ENCODE measurements at places on chromosomes 6 and 20.

DNA sequence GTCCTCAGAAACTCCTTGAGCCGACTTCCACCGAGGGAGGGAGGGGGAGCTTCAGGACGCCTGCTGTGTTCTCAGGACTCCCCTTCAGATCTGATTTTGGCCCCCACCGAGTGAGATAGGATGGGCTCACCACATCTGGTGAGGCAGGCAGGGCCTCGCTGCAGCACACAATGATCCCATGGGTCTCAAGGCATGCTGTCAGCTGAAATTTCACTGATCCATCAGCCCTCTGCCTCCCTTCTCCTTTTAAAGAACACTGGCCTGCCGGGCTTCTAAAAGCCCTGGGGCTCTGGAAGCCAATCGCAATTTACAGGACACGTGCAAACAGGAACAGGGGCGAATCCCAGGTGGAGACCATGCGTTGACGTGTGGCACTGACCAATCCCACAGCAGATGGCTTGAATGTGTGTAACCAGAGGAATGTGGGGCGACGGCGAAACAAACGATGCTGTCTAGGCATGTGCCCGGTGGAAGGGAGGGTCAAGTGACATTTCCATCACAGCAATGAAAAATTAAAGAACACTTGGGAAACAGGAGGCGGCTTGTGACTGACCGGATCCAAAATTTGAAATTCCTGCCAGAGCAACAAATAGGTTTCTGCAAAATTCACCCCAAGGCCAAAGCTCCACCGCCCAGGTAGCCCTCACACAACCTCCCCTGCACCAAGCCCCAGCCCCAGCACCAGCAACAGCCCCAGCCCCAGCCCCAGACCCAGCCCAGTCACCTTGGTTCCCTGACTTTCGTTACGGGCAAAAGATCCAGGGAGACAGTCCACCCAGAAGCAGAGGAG lies 167.1 kb upstream of the ZNF337 start:
- DNase-seq: no peak

DNA sequence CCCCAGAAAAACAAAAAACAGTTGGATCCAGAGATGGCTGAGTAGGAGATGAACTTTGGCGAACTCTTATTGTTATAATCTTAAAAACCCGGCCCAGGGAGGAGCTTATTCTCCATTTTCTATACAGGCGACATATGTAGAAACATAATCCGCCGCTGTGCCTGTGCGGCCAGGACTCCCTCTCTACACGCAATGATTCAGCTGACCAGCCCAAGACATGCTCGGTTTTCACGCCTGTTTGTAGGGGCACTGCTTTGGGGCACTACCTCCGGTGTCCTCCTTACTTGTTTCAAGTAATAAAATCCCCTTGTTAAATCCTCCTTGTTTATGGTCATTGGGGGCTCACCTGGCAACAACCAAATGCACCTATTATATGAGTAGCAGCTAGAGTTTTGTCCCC lies 89.9 kb downstream of the SEL1L2 start:
- DNase-seq: no peak

- DNase-seq: peak; percentile 53
These were observed 96.7 kb downstream of the L3MBTL3 start for GRCh38 chr6:130115036-130115435.

DNA sequence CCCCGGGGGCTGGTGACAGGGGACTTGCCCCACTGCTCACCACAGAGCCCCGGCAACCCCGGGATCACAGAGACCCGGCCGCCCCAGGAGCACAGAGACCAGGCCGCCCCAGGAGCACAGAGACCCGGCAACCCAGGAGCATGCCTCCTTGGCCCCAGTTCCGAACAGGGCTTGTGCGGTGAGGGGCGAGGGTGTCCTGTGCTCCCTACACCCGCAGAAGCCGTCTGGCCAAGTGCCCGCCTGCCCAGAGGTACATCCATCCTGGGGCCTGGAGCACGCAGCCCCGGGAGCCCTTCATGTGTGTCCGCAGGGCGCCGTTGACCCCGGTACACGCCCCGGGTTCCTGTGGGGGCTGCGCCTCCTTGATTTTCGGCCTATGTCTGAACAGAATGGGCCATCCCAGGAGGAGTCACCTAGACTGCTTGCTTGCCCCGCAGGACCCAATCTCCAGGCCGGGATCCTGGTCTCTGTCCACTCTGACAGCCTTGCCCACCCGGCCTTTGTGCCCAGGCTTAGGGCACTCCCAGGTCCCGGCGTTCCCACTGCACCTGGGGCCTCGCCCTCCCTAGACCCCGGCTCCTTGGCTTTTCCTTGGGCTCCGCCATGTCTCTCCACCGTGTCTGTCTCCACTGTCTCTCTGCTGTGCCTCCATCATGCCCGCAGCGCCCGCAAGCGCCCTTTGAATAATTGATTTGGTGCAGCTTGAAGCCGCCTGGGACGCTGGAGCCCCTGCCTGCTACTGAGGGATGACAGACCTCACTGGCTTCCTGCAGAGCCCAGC lies 219.8 kb downstream of the ERMARD start:
- DNase-seq: no peak

GRCh38 chr6:33390767-33391277 lies 801 bp upstream of the KIFC1 start:
- DNase-seq: no peak

GRCh38 chr6:158009114-158009891 lies 27.6 kb downstream of the SYNJ2 start:
- DNase-seq: no peak

- no peak for DNase-seq
These were observed 55.0 kb upstream of the VSX1 start for GRCh38 chr20:25136643-25137559.

DNA sequence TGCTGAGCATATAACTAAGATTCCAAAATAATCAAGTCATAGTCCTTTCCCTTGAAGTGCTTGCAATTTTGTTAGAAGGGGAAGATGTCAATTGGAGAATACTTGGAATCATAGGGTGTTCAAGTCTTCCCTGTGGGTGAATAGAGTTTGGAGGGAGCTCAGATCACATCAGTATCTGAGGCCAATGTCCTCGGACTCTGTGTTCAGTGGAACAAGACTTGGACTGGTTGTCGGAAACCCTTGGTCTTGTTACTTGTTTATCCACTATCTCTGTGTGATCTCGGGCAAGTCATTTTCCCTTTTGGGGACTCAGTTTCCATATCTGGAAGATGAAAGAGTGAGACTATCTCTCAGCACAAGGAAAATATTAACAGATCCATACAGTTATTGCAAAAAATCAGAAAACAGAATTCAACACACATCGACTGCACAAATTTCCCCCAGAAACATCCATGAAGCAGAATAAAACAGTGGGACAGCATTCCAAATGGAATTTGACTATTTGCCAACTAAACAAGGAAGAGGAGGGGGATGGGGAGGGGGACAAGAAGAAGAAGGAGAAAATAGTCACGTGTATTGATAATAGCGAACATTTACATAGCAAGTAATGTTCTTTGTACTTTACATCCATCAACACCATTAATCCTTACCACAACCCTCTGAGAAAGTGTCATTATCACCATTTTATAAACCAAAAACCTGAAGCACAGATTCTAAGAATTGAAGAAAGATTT lies 3.9 kb upstream of the EDEM2 start:
- DNase-seq: no peak

- DNase-seq: no peak
These were observed 10.5 kb downstream of the GNAS-AS1 start for GRCh38 chr20:58839991-58840747.

GRCh38 chr20:58026361-58026760 lies 202.1 kb downstream of the ANKRD60 start:
- no peak for DNase-seq

GRCh38 chr6:133503336-133503729 lies 262.2 kb downstream of the EYA4 start:
- DNase-seq: no peak

GRCh38 chr6:107603006-107603370 lies 113.1 kb downstream of the SOBP start:
- DNase-seq: no peak

DNA sequence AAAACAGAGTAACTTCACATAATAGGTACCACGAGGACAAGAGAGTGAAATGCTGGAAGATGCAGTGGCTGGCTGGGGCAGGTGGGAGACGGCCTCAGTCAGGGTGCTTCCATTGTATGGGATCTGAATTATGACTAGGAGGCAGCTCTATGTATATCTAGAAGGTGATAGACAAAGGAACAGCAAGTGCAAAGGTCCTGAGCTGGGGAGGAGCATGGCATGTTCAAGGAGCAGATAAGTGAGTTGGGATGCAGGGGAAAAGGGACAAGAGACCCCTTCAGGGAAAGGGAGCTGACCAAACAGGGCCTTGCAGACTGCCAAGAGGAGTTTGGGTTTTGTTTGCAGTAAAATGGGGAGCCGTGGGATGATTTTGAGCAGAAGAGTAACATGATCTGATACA lies 8.3 kb upstream of the SLC9A8 start:
- no peak for DNase-seq

GRCh38 chr6:34154668-34155447 lies 9.0 kb upstream of the GRM4 start:
- DNase-seq: peak; percentile 93

- no peak for DNase-seq
These were observed 21.2 kb upstream of the KCNK5 start for GRCh38 chr6:39250507-39250906.

GRCh38 chr6:15901141-15902115 lies 227.5 kb upstream of the MYLIP start:
- peak; percentile 75 for DNase-seq

DNA sequence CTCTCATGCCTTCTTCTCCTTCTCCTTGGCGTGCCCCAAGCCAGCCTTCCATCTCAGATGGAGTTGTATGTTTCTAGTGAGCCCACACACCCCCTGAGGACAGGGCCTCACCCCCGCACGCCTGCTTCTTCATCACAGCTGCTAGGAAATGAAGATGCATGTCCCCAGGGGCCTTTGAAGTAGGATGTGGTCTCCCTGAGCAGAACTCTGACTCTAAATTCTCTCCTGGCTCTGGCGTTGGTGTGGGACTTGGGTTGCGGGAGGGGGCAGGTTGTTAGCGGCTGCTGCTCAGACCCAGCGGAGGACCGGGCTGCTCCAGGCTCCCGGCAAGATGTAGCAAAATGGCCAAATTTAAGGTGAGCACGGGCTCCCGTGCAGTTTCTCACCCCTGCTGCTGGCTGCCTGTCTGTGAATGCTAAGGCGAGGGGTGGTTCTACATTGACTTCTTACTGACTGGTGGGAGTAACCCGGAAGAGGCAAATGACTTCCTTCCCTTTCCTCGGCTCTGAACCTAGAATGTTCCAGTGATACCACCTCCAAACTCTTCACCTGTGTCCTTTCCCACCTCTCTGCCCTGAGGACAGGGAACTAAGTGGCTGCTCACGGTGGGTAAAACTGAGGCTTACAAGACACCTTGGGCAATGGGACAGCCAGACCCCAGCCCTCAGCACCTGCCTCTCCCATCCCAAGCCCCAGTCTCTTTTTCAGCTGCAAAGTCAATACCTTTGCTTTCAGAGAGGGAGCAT lies 8.8 kb downstream of the SYNJ2 start:
- no peak for DNase-seq

DNA sequence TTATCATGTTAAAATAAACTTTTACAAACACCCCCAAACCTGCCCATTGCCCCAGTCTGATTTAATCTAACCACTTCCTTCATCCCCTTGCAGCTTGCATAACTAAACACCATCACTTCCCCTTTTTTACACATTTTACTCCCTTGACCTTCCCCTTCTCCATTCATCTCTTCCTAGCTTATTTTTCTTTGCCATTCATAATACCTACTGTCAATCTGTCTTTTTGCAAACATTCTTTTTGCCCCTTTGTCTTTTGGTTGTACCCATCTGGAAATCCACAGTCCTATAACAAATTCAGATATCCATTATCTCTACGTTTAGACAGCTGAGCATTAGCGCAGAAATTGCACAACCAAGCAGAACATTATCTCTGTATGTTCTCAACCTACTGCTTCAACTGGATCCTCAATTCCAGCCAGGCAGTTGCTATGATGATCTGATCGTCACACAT lies 51.2 kb downstream of the C6orf52 start:
- DNase-seq: no peak

GRCh38 chr6:114421199-114421598 lies 78.4 kb upstream of the HS3ST5 start:
- DNase-seq: no peak

DNA sequence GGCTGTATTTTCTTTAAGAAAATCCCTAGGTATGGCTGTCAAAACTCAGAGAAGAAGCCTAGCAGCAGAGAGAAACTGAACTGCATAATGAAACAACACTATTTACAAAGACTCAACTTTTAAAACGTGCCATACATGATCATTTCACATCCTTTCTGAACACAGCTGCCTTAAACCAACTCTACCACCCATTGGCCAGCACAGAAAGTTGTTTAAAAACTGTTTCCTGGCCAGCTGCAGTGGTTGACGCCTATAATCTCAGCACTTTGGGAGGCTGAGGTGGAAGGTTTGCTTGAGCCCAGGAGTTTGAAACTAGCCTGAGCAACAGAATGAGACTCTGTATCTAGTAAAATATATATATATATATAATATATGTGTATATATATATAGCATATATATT lies 336.4 kb upstream of the SOX4 start:
- no peak for DNase-seq

GRCh38 chr6:106648651-106649308 lies 19.4 kb downstream of the QRSL1 start:
- no peak for DNase-seq

GRCh38 chr6:168017629-168018028 lies 20.2 kb downstream of the KIF25 start:
- no peak for DNase-seq

GRCh38 chr20:49889935-49890333 lies 25.4 kb downstream of the SPATA2 start:
- no peak for DNase-seq

DNA sequence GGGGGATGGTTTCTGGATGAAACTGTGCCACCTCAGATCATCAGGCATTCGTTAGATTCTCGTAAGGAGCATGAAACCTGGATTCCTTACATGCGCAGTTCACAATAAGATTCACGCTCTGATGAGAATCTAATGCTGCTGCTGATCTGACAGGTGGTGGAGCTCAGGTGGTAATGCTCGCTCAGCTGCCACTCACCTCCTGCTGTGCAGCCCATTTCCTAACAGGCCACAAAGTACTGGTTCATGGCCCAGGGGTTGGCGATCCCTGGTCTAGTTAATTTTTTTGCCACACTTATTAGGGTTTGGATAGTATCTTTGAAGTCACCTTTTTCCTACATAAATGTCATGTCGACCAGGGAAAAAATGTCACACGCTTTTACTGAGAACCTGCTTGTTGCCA lies 96.8 kb upstream of the MLIP start:
- DNase-seq: no peak

GRCh38 chr6:82178759-82179112 lies 68.8 kb downstream of the IBTK start:
- no peak for DNase-seq

- DNase-seq: no peak
These were observed 351.9 kb downstream of the FOXA2 start for GRCh38 chr20:22232473-22232872.

GRCh38 chr20:48957053-48957481 lies 35.6 kb downstream of the ARFGEF2 start:
- no peak for DNase-seq

DNA sequence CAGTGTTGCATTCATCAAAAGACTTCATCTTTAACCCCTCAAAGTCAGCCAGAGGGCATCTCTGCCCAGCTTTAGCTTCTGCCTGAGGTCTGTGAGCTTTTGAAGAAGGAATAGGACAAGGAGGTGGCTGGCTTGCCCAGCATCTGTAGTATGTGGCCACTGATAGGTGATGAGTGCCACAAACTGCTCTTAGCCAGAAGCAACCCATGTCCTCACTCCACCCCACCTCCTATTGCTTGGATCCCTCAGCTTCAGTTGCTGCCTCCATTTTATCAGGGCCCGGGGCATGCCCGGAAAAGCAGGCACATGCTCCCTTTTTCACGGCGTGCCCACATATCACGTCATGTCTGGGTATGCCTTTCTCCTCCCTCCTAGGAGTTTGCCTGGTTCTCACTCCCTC lies 11.9 kb upstream of the EFCAB8 start:
- no peak for DNase-seq

- DNase-seq: no peak
These were observed 64.9 kb downstream of the LAMA4 start for GRCh38 chr6:112189494-112189893.

Data from GM13977 (cell line).